ENCODE measurements at places on chromosomes 6 and 20. TPM values are rescaled to one million over a fixed set of nuclear protein-coding genes. Genes with fewer than 3 reads are reported as not detected.
A peak's percentile ranks its signal among the peaks of the same experiment; 100 is the strongest.

TREM1 gene
- total RNA-seq, result 0.52 TPM

DEF6 gene
- 1.0 TPM for total RNA-seq

BAG2 gene
- total RNA-seq, result 11.2 TPM

PAX1 gene
- total RNA-seq, result not detected

DNA sequence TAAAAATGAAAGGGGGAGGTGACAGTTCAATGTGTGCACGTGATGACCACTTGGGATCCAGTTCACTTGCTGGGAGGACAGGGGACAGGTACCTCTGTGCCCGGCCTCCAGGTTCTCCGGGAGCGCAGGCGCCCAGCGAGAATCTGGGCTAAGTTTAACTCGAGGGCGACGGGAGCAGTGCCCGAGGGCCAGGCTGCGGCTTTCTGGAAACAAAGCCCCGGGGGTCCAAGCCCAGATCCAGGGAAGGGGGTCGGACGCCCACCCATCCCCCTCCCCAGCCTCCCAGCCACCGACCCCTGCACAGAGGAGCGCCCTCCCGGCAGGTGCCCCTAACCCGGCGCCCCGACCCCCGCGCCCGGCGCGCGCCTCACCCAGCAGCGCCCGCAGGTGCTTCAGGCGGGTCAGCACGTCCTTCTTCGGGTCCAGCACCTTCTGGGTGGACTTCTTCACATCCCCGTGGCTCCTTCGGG is 405 bp downstream of the RALGAPA2 start:
- peak overlapping the region; percentile 95 for H3K27ac ChIP-seq
- H3K4me3 ChIP-seq, result peak overlapping the region; percentile 93
- peaks cover 44% of the 10 kb centered on the region for H3K4me1 ChIP-seq
- no peaks in the 10 kb centered on the region for H3K27me3 ChIP-seq

DNA sequence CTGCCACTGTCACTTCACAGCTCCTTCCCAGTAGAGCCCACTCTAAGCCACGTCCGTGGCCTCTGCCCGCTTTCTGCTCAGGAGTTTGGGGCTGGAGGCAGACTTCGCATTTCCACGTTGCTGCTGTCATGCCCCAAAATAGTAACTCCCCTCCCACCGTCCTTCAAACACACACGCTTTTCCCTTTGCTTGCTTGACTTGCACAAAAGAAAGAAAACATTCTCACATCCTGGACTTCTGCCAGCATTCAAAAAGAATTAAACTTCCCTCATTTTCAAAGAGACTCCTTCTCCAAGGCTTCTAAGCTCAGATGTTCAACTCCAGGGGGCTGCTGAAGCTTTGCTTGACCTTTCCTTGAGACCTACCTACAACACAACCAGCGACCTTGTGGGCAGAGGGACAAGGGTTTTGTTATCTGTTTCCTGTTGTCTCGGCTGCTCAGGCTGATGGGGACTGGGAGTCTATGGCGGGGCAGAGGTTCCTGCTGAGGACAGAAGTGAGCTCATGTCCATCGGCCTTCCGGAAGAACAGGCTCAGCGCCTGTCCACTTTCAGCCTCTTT is 263.8 kb upstream of the FOXQ1 start:
- no peak overlapping the region for H3K27ac ChIP-seq
- no peak for DNase-seq
- H3K36me3 ChIP-seq, result no peaks in the 10 kb centered on the region
- peaks cover 7% of the 10 kb centered on the region for H3K4me1 ChIP-seq

GRCh38 chr6:148294059-148294458 is 48.6 kb upstream of the SASH1 start:
- H3K27ac ChIP-seq, result peak overlapping the region; percentile 64
- H3K27me3 ChIP-seq, result no peaks in the 10 kb centered on the region
- H3K4me1 ChIP-seq, result peaks cover 48% of the 10 kb centered on the region
- no peaks in the 10 kb centered on the region for H3K36me3 ChIP-seq
- H3K4me3 ChIP-seq, result no peak overlapping the region
- DNase-seq, result no peak

GRCh38 chr6:143575901-143576426 is 64.4 kb upstream of the FUCA2 start:
- no peak overlapping the region for H3K4me3 ChIP-seq
- no peaks in the 10 kb centered on the region for H3K36me3 ChIP-seq
- H3K4me1 ChIP-seq, result peaks cover 5% of the 10 kb centered on the region
- no peaks in the 10 kb centered on the region for H3K27me3 ChIP-seq
- no peak for DNase-seq

GRCh38 chr6:148700741-148701311 is 46.0 kb upstream of the UST start:
- no peaks in the 10 kb centered on the region for H3K36me3 ChIP-seq
- H3K4me1 ChIP-seq, result peaks cover 9% of the 10 kb centered on the region
- no peaks in the 10 kb centered on the region for H3K27me3 ChIP-seq
- peak overlapping the region; percentile 48 for H3K4me3 ChIP-seq
- DNase-seq, result no peak

DNA sequence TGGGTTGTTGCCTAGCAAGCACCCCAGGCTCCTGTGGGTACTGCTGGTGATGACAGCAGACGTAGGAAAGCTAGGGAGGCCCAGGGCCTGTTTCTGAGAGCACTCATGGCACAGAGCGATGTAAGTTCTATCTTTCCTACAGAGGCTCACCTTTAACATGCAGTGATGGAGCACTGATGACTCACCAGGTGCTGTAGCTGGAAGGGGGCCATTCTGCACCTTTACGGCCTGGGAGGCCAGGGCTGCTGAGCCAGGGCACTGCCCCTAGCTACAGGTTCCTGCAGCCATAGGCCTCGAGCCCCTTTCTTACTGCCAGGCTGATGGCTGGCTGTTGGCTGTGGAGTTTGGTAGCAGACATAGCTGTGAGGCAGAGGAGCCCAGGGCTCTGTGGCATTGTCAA is 31.1 kb upstream of the GPR6 start:
- H3K27ac ChIP-seq, result no peak overlapping the region
- H3K27me3 ChIP-seq, result peaks cover 69% of the 10 kb centered on the region
- H3K36me3 ChIP-seq, result no peaks in the 10 kb centered on the region
- no peak overlapping the region for H3K4me3 ChIP-seq

DNA sequence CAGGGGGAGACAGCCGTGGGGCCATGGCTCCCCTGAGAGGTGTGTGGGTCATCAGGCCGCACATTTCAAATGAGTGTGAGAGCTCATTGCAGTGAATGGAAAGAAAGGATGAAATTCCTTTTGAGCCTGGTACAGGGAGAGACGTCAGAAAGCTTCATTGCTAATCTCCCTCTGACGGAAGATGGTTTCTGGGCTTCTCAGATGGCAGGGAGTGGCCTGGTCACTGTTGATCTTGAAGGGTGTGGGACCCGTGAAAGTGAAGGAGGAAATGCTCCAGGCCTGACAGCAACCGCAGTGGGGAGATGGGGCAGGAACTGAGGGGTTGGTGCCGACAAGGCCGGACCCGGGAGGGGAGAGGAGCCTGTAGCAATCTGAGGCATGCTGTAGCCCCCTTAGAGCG is 127.4 kb downstream of the MYLK4 start:
- H3K4me3 ChIP-seq, result no peak overlapping the region
- H3K27ac ChIP-seq, result no peak overlapping the region
- no peaks in the 10 kb centered on the region for H3K4me1 ChIP-seq
- DNase-seq, result no peak
- H3K27me3 ChIP-seq, result no peaks in the 10 kb centered on the region

DNA sequence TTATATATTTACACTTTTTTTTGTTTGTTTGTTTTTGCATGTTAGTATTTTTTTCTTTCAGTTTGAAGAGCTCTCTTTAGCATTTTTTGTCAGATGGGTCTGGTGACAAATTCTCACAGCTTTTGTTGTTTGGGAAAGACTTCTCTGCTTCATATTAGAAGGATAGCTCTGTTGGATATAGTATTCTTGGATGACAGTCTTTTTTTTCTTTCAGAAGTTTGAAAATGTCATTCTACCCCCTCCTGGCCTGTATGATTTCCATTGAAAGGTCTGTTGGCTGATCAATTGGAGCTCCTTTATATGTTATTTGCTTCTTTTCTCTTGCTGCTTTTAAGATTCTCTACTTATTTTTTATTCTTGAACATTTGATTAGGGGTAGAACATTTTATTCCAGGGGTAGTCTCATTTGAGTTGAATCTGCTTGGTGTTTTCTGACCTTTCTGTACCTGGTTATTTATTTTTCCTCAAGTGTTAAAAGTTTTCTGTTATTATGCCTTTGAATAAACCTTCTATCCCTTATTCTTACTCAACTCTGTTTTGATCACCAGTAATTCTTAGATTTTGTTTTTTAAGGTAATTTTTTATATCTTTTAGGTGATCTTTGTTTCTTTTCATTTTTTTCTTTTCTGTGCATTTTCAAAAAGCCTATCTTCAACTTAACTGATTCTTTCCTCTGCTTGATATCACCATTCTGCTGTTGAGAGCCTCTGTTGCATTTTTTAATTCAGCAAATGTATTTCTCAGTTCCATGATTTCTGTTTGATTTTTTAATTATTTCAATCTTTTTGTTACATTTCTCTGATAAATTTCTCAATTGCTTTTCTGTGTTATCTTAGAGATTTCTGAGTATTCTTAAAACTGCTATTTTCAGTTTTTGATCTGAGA is 176.8 kb upstream of the ECI2 start:
- no peak overlapping the region for H3K4me3 ChIP-seq
- no peaks in the 10 kb centered on the region for H3K27me3 ChIP-seq
- no peaks in the 10 kb centered on the region for H3K36me3 ChIP-seq
- H3K4me1 ChIP-seq, result peaks cover 19% of the 10 kb centered on the region
- H3K27ac ChIP-seq, result no peak overlapping the region

GRCh38 chr20:60408435-60408834 is 450.2 kb downstream of the CDH26 start:
- H3K4me3 ChIP-seq, result no peak overlapping the region
- no peak for DNase-seq
- no peak overlapping the region for H3K27ac ChIP-seq
- no peaks in the 10 kb centered on the region for H3K4me1 ChIP-seq

- H3K4me3 ChIP-seq, result no peak overlapping the region
- DNase-seq, result no peak
- H3K36me3 ChIP-seq, result no peaks in the 10 kb centered on the region
- H3K4me1 ChIP-seq, result no peaks in the 10 kb centered on the region
- peaks cover 22% of the 10 kb centered on the region for H3K27me3 ChIP-seq
- no peak overlapping the region for H3K27ac ChIP-seq
Measured at GRCh38 chr6:40116832-40117231, 182.6 kb upstream of the MOCS1 start.

DNA sequence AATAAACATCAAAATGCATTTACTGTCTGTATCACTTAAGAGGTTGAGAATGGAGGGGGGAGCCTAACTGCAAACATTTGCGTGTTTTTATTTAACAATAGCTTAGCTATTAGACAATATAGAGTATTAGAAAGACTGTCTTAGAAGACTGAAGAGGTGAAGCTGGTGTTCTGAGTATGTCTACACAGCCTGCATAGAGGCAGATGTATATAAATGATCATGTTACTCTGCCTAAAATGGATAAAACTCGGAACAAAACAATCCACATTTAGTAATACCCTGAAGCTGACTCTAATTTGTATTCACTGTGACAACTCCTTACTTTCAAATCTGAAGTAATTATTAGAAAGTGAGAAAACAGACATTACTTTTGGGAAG is 181.9 kb downstream of the GMPR start:
- H3K4me3 ChIP-seq, result no peak overlapping the region
- H3K4me1 ChIP-seq, result peaks cover 24% of the 10 kb centered on the region
- H3K36me3 ChIP-seq, result no peaks in the 10 kb centered on the region
- no peak for DNase-seq

Measured in left ventricle myocardium inferior (tissue), 1 donor.